ENCODE measurements at places on chromosomes 16 and 17.

GRCh38 chr16:56849690-56850680 lies 15.0 kb upstream of the SLC12A3 start:
- DNase-seq, result no peak

DNA sequence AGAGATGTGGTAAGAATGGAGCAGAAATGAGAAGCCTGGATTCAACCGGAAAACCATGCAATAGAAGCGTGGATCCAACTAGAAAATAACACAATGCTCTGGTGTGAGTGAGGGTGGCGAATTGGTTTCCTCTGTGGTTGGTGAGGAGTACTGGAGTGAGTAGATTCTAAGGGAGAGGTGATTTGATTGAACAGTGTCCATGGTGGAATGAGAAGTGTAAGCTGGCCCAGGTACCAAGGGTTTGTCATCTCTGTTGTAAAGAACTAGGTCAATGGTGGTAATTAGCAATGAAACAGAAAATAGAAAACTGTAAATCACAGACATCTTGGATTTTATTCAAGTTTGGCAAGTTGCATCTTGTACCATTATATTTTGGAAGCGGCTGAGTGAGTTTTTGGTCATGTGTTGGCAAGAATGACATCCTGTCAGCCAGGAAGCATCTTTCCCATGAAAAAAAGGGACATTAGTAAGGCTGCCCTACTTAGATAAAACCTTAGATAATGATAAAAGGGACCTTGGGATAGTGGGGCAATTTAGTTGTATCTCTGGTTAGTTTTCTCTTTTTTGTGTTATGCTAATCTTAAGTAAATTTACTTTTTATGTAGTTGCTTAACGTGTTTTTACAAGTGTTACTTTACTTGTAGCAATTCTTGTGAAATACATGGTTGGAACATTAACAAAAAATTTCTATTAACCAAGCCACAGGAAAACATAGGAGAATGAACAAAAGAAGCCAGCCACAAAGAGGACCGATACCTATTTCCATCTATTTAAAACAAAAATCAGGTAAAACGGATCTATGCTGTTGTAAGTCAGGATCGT lies 20.9 kb downstream of the HSD17B2 start:
- no peak for DNase-seq

- DNase-seq, result no peak
These were observed 83.8 kb upstream of the GRIN2A start for GRCh38 chr16:10265770-10266615.

DNA sequence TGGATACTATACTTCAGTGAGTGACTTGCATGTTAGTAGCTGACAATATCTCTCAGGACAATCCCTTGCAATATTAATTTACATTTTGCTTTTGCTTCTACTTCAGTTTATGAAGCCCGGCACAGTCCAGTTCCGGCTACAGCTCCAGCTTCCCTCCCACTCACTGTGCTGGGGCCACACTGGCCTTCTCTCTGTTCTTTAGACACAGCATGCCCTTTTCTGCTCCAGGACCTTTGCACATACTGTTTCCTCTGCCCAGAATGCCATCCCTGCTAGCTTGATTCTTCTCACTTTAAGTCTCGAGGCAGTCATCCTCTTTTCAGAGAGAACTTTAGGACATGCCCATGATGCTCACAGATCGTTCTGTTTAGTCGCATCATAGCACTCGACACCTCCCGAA lies 25.5 kb upstream of the LRRC75A start:
- no peak for DNase-seq

GRCh38 chr17:34562387-34562786 lies 17.0 kb upstream of the TMEM132E start:
- no peak for DNase-seq

DNA sequence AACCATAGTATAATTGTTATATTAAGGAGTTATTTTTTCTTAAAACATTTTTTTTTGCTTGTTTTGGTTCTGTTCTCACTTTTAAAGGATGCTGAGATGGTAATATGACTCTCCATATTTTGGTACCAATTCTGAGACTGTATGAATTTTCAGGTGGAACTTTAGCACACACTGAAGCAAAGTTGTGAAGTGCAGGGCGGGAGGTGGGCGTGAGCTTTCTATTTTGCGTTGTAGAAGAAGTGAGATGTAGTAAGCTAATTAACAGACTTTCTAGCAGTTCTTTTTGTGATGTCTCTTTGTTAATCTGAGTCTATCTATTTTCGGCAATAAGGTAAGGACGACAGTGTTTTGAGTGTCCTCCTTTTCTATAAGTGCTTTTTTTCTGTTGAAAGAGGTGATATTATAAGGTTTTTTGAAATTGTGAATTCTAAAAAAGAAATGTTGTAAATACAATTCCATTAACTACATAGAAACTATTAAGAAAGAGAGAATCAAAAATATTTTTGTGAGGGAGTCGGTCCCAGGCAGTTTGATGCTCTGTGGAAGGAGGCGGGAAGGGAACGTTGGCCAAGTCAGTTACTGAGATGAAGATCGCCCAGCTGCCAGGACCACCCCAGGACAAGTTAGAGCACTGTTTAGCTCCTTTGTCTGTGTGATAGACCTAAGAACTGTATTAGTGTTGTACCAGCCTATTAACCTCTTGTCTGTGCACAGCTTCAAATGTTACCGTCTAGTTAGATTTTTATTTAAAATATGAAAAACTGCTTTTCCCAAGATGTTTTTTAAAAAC lies 65.0 kb downstream of the CCDC182 start:
- DNase-seq, result no peak

DNA sequence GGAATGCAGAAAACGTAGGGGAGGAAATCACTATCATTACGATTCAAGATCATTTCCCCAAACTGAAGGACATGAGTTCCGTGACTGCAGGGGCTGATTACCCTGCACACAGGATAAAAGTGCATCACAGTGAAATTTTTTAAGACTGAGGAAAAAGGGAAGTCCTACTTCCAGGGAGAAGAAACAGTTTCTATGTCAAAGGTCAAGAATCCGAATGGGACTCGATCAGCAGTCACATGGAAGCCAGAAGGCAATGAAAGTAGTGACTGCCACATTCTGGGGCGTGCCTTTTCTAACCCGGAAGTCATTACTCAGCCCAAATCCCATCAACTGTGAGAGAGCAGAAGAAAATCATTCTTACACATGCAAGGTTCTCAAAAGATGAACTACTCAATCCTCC lies 12.1 kb downstream of the ZZEF1 start:
- DNase-seq, result no peak

DNA sequence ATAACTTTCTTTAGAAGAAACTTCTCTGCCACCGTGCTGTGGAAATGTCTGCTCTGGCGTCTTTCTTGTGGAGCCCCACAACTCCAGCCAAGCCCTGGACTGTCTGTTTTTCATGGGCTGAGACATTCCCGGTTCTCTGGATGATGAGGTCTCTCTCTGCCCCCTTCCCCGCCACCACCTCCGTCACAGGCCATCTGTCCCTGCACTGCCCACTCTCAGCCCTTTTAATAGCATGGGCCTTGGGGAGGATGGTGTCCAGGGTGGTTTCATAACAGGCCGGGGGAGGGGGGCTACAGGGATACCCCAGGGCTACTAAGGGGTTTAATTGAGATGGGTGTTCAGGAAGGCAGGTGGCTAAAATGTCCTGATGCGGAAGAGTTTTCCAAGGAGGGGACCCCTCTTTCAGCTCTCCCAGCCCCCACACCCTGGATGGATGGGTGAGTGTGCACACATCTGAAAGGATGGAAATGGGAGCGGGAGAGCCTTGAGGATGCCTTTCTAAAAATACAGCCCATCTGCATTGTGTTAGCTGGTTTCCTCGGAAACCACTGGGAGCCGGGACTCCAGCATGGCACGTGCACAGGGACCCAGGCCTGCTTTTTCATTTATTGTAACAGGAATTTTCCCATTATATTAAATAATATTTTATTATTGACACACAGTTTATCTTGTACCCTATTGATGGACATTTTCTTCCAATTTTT lies 14.6 kb upstream of the NDRG4 start:
- DNase-seq, result no peak

DNA sequence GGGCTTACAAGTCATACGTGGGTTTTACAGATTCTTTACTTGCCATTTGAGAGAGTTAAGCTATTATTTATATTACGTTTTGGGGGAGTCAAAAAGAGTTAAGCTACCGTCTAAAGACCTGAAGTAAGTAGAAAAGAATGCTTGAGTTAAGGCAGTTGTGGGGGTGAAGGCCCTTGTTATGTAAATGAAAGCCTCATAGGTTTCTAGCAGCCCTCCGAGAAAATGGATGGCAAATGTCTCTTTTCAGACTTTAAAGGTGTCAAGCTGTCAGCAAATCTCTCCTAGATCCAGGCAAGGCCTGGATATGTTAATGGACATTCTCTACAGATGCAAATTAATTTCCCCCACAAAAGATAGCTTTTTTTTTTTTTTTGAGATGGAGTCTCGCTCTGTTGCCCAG lies 7.2 kb upstream of the EIF4A3 start:
- DNase-seq, result no peak

DNA sequence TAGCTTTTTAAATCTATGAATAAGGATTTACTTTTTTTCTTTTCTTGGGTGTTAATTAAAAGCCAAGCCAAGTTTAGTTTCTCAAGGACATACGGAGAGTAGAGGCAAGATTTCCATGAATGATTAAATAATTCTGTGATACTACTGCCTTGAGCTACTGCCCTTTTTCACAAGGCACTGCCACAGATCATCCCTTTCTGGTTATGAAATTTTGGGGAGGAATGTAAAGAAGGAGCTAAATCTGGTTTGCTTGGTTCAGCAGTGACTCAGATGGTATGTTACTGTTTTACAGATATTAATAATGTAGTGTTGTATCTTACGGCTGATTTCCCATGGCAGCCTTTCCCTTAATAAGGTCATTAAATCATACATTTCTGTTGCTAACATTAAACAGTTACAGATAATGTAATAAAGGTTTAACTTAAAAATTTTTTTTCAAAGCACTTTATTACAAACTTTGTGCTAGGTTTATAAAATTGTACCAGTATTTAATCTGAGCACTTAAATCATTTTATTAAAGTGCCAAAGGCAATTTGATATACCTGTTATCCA lies 2.6 kb downstream of the WSB1 start:
- no peak for DNase-seq

- no peak for DNase-seq
These were observed 2.7 kb downstream of the DLX3 start for GRCh38 chr17:49992191-49992932.

DNA sequence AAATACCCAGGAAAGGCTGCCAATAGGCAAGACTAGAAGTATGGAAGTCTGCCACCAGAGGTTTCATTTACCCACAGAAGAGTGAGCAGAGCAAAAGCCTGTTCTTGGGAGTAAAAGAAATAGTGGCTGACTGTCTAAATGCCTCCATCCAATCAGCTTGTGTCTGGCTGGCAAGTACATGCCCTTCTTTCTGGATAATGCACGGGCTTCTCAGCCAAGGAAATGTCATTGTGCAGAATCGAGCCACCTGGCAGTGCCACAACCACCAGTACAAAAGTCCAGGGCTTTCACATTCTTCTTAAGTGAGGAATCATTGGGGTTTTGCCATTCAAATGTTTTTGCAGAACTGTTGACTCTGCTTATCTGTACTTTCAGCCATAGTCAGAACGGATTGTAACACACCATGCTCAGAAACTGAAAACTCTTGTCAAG lies 10.1 kb upstream of the ERCC4 start:
- DNase-seq, result no peak
